ENCODE measurements at places on chromosomes 13 and 19.

DNA sequence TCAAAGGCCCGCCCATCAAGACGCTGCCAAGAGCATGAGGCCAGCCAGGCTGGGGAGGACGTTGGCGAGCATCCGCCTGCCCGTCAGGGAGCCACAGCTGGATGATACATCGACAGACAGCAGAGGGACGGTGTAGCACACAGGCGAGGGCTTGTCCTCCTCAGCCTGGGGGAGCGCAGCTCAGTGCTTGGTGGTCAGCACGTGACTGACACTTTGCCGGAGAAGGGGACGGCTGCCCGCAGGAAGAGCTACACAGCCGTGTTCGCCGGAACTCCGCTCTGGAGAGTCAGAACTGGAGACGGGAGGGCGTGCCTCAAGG is 34.1 kb downstream of the CSNK1G2 start:
- no peak for DNase-seq

GRCh38 chr19:35495107-35496064 is 5.1 kb upstream of the KRTDAP start:
- DNase-seq, result no peak

- no peak for DNase-seq
Observed at GRCh38 chr19:1122972-1123363, 19.2 kb downstream of the GPX4 start.

DNA sequence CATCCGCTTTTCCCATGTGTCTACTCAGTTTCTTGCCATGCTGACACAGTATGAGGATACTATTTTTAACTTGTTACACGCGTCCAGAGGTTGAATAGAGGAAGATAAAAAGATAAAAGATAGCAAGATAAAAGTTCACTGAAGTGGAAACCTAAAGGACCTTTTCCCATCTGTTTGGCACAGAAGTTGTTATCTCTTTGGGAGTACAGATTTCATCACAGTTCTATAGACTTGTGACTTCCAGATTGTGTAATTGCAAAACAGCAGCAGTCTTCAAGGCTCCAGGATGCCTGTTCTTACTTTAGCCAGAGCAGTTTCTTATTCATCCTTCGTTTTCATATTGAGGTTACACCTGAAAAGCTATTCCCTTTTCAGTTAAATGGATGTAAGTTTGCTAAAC is 369.2 kb downstream of the GPC5 start:
- DNase-seq, result peak; percentile 39

- DNase-seq, result peak; percentile 68
Observed at GRCh38 chr19:32404933-32405430, 588 bp upstream of the DPY19L3 start.

- DNase-seq, result no peak
Observed at GRCh38 chr13:75694722-75695121, 58.6 kb downstream of the LMO7 start.

- no peak for DNase-seq
Observed at GRCh38 chr19:16868423-16869130, 20.2 kb upstream of the F2RL3 start.

GRCh38 chr13:38685431-38685830 is 1.4 kb upstream of the FREM2 start:
- DNase-seq, result no peak

DNA sequence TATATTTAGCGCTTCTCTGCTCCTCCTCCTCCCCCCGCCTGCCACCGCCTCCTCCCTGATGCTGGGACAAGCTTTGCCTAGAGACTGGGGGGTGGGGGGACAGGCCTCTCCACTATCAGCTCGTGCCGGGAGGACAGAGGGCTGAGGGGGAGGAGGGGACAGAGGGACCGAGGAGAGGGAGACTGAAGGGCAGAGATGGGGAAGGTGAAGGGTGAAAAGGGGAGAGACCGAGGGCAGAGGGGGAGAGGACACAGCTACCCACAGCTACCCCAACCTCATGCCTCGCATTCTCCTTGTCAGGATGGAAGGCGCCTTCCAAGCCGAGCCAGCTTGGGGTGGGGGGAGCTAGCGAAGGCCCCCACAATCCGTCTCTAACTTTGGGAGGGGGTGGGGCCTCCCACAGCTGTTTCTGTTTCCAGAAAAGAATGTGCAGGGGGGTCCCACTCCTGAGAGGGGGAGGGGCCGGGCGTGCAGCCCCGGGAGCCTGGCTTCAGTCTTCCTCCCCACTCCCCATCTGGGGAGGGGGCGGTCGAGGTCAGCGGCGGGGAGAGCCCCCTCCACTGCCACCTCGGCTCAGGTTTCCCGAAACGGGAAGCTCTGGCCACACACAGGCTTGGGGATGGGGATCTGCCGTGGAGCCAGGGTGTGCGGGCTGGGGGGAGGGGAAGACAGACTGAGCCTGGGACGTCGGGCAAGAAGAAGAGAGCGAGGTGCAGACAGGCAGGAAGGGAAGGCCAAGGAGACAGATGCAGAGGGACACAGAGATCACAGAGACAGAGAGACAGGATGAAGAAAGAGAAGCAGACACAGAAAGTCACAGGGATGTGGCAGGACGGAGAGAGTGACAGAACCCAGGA is 1.6 kb downstream of the DACT3 start:
- DNase-seq, result no peak

DNA sequence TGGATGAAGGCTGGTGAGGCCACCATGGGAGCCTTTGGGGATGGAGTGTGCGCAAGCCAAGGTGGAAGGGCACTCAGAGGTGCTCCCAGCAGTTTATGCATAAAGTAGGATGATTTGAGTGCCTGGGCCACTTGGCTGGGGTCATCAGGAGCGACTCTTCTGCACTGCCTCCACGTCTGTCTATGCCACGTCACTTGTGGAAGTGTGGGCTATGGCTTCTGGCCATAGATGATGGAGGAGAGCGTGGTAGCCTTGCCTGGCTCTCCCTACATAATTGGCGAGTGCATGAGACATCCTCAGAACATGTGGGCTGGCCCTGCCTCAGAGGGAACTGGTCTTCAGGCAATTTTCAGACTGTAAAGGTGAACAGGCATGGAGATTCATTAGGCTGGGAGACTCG is 182.9 kb downstream of the TEX29 start:
- DNase-seq, result no peak

DNA sequence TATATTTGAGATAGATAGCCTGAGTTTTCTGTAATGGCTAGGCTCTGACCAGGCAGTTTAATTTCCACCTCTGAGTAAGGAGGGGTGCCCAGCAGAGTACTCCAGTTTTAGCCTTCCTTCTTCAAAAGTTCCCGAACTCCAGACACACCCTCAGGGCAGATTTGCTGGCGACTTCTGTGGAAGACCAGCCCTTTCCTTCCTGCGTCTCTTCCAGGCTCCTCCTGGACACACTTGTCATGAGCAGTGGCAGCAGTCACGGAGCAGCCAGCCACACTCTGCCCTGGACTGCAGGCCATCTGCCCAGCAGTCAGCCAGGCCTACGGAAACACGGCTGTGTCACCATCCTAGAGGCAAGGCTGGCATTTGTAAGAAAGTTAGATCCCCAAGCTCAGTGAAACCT is 6.6 kb upstream of the FLT1 start:
- DNase-seq, result no peak

- no peak for DNase-seq
Observed at GRCh38 chr19:54530866-54531265, 28.2 kb downstream of the LAIR2 start.

GRCh38 chr13:42056583-42056982 is 8.1 kb downstream of the DGKH start:
- no peak for DNase-seq

DNA sequence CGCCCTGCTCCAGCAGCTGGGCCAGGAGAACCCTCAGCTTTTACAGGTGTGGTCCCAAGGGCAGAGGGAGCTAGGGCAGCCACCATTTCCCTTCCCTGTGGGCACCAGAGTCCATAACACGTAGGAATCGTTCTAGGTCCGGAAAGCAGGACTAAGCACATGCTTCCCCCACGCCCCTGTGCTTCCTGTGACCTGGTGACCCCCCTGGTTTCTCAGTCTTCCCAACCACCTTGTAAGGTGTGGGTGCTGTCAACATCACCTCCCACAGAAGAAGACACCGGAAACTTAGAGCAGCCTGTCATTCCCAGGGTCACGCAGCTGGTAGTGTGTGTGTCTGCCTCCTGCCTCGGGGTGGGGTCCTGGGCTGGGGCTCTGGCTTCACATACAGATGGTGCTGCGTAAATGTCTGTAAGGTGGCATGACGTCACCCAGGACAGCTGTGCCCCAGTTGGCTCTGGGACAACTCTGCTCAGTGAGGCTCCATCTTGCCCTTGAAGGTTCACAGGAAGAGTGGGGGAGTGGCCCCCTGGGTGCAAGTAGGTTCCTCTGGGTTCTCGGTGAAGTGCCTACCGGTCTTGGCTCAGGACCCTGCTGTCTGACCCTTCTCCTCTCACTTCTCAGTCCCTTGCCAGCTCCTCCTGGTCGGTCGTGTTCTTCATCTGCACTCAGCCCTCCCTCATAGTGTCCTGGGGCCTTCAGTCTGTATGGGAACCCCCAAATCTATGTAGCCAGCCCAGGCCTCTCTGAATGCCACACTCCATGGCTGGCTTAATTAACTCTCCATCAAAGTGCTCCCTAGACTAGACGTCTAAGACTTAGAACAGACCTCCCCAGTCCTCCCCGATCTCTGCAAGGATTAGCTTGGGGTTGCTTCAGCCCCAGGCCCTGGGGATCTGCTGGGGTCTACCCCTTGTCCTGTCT is 4.0 kb downstream of the RAD23A start:
- no peak for DNase-seq

- no peak for DNase-seq
Observed at GRCh38 chr13:70842062-70842644, 733.9 kb upstream of the KLHL1 start.

DNA sequence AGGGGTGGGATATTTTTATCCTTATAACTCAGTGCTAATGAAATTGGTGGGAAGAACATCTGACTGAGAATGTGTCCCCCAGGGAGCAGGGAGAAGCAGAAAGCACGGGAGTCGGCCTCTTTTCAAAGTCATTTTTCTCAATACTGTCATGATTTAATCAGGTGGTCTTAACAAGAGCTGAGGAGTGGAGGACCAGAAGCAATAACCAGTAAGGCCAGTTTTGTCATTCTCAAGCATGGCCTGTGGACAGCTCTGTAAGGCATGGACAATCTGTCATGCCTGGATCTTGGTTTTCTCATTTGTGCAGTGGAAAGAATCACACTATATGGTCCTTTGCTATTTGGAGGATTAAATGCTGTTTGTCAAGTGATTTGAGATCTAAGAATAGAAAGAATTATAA is 99.7 kb downstream of the TNFSF11 start:
- no peak for DNase-seq

GRCh38 chr13:111897846-111898215 is 169.1 kb upstream of the SOX1 start:
- no peak for DNase-seq

DNA sequence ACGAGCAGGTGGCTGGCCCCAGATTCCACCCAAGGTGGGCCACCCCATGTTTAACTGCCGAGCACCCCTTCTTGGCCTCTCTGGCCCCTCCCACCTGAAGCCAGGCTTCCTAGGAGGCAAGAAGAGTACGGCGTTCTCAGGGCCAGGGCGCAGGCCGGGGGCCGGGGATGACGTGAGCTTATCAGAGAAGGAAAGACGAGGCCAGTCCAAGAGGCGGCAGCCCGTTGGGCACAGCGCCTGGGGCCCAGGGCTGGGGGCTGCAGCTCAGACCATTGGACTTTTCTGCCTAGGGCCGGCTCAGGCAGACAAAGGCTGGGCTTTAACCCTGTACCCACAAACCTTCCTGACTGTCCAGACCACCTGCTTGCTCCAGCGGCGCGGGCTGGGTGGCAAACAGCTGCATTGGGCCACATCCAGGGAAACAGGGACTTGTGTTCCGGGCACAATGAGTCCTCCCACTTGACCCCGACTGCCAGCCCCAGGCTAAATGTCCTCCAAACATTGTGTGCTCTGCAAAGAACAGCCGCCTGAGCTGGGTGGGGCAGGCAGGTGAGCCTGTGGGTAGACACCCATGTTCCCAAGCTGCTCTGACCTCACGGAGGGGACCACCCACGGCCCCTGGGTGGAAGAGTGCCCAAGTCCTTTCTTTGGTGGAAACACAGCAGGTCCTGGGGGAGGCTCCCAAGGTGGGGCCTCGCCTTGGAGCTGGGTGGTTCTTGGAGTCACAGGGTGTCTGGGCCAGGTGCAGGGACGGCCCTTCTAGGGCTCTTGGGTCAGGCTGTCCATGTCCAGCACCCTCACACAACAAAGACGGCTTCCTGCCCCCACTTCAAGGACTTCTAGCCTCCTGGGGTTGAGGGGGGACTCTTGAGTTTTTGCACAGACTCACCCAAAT is 21.9 kb downstream of the COMP start:
- no peak for DNase-seq

GRCh38 chr13:61275736-61276135 is 139.9 kb downstream of the PCDH20 start:
- no peak for DNase-seq

- DNase-seq, result no peak
Observed at GRCh38 chr19:55088543-55089341, 13.1 kb downstream of the EPS8L1 start.

GRCh38 chr19:7705387-7706187 is 3.7 kb upstream of the FCER2 start:
- DNase-seq, result no peak

DNA sequence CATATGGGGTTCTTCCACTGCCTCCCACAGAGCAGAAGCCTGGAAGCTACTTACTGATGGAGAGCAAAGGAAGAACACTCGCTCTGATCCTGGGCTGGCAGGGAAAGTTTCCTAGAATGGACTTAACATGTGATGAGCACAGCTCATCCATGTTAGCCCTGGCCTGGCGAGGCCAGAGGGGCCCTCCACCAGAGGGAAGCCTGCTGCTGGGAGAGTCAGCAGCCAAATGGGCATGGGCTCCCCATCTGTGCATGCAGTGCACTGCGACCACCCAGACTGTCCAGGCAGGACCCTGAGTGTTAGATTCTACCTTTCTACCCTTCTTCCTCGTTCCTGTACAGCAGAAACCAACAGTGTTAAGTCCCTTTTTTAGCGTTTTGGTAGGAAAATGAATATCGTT is 8.9 kb downstream of the HNRNPUL1 start:
- DNase-seq, result no peak

GRCh38 chr13:113451951-113452421 is 1.3 kb downstream of the ADPRHL1 start:
- no peak for DNase-seq

GRCh38 chr13:45336025-45336800 is 4.8 kb downstream of the TPT1 start:
- DNase-seq, result no peak

DNA sequence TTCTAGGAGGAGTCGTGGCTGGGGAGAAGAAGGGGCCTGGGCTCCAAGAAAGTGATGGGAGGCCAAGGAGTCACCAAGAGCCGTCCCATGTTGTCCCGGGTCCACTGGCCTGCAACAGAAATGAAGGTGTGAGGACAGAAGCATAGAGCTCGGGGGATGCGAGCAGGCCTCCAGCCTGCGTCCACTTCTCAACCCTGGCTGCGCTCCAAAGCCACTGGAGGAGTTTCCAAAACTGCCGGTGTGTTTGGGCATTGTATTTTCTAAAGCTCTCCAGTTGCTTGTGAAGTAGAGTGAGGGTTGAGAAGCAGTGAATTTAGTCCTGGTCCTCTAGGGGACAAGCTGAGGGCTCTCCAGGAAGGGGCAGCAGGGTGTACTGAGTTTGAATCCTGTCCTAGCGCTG is 13.0 kb downstream of the FFAR2 start:
- DNase-seq, result no peak

DNA sequence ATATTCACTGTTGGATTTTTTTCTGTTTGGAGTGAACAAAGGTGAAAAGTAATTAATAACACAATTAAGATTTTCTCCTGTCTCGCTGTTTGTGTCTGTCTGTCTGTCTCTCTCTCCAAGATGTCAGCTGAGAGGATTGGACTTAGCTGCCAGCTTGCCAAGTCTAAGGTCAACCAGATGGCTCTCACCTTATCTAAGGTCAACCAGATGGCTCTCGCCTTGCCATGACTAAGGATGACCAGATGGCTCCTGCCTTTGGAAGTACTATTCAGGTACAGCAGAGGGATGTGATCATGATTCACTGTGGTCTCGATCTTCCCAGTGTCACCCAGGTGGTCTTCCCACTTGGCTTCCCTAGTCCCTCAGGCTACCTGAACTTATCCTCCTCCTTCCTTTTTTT is 1436.4 kb downstream of the UQCRFS1 start:
- no peak for DNase-seq
